Stimulated activated CD8-positive, alpha-beta memory T cell treated with anti-CD3 and anti-CD28 coated beads, Interleukin-15, amount 100 ng/mL, for 1 hour (primary cell): ENCODE measurements at places on chromosomes 4 and X.

DNA sequence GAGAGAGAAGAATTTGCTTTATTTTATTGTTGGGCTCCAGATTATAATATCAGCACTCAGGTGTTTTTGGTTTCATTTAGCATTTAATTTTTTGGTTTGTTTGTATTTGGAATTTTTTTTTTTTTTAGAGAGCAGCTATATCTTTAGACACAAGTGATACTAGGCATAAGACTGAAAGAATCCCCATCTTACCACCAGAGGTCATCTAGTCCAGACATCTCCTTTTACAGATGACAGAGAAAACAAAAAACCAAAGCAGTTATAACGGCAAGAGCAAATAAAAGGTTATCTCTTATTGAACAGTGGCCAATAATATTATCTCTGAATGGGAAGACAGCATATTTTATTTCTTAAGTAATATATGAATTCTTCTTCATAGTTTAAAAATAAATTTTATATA lies 22.8 kb downstream of the USP38 start:
- DNase-seq: no peak

GRCh38 chrX:69138512-69138911 lies 26.7 kb downstream of the PJA1 start:
- DNase-seq: no peak

DNA sequence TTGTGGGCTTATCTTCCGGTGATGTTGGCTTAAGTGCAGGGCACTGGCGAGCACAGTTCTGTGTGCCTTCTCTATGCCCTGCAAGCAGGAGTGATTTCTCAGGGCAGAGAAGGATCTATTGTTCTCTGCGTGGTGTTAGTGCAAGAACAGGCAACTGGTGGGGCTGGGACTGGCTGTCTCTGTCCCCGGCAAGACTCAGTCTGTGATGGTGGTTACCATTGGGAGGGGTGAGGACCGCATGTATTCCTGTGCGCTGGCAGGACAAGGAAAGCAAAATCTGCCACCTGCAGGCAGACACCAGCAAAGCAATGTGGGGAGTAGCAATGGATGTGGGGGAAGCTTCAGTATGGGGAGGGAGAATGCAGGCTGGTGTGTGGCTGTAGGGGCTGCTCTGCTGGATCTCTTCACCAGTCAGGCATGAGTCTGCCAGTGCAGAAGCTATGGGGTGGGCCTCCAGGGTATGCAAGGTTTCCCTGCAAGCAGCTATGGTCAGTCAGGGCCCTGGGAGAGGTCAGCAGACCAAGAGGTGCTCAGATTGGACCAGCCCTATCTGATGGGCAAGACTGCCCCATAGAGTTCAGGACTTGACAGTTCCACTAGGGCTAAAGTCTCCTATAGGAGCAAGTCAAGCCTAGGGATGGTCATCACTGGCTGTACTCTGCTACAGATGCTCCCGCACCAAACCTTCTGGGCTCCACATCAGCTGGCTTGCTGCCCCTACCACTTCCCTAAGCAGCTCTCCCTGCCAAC lies 16.8 kb downstream of the PF4 start:
- no peak for DNase-seq

DNA sequence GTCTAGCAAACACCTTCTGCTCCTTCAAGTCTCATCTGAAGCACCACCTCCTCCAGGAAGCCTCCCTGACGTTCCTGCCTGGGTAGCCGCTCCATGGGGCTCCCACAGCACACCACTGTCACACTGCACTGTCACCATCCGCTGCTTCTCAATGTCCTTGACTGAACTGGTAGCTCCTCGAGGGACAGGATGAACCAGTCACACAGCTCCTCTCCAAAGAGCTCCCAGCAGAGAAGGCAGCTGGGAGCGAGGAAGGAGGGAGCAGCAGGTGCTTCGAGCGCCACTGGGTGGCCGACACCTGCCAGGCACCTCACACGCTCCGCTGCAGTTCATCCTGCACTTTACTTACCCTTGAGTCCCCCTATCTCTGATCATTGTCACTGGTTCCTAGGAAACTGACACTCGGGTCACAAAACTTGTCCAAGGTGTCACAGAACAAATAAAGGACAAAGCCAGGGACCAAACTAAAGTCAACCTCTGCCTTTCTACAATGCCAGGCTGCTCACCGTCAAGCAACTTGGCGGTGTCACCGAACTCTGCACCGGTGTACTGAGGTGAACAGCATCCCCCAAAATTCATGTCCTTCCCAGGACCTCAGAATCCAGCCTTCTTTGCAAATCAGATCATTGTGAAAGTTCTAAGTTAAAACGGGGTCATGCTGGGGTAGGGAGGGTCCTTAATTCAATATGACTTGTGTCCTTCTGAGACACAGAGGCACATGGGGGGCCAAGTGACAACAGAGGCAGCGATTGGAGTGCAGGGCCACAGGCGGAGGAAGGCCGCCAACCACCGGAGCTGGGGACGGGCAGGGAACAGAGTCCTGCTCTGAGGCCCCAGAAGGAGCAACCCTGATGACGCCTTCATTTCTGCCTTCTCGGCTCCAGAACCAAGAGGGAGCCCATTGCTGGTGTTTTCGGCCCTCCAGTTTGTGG lies 5.5 kb upstream of the S100P start:
- DNase-seq: no peak

GRCh38 chr4:123037804-123038203 lies 115.4 kb upstream of the NUDT6 start:
- DNase-seq: no peak

GRCh38 chrX:136754651-136755050 lies 26.1 kb downstream of the ARHGEF6 start:
- DNase-seq: no peak

GRCh38 chr4:77201857-77202256 lies 44.9 kb downstream of the CCNG2 start:
- DNase-seq: no peak

GRCh38 chr4:82287720-82288119 lies 86.1 kb downstream of the HNRNPD start:
- DNase-seq: no peak

- no peak for DNase-seq
These were observed 63.3 kb downstream of the MEPE start for GRCh38 chr4:87895964-87896621.

- DNase-seq: no peak
These were observed 120.2 kb downstream of the BMPR1B start for GRCh38 chr4:94877973-94878372.

DNA sequence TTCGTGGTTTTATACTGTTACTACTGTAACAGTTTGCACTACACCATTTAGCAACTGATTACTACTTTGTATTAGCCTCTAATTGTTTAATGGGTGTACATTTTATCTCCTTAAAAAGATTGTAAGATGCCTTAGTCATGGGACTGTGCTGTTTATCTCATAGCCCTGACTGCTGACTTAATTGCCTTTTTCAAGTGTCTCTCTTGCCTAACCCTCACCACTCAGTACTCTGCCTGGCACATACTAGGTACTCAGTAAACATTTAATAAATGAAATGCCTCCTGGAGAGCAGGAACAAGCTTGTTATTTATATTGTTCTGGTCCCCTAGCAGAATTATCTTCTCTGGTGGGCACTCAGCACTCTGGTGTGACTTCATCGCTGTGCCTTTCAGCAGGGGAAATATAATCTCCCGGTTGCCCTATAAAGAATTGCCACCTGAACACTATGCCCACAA lies 1.7 kb upstream of the STIM2 start:
- DNase-seq: no peak

DNA sequence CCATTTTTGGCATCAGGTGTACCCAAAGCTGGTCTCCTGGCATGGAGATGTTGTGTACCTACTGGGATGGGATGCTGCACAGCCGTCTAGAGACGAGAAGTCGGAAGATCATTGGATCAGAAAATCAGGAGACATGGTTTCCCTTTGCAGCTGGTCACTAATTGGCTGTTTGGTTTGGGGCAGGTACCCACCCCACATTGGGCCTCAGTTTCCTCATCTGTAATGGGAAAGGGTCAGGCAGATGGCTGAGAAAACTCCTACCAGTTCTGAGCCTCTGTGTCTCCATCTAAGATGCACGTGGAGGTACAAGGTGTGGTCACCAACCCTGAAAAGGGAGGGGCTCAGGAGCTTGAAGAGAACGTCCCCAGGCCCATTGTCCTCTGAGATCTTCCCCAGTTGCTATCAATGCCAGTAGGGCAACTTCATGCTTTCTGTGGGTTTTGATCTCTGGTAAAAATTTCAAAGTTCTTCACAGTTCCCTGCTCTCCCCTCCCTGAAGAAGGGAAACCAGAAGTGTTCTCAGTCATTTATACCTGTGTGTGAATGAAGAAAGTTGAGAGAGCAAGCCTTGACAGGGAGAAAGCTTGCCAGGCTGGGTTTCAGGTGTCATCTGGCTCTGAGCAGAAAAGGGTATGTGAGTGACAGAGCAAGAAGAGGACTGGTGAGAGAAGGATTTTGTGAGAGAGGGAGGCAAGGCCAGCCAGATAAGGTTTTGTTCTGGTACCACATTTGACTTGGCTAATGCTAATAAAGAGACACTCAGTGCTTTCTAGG lies 15.1 kb downstream of the TSC22D3 start:
- DNase-seq: no peak

DNA sequence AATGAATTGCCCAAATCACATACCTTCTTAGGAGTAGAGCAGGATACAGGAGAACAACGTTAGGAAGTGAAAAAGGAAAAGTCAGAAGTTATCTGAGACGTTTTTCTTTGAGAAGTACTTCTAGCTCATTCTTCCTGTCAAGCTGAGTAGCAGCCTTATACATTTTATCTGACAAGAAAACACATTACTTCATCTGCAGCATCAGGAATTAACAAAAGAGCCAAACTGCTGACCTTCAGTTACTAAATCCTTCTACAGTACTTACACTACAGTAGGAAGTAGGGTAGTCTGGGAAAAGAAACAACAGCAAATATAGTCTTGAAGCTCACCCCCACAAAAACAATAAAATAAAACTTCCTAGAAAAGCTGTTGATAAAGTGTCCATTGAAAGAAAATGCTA lies 57.0 kb downstream of the ATP11C start:
- no peak for DNase-seq

DNA sequence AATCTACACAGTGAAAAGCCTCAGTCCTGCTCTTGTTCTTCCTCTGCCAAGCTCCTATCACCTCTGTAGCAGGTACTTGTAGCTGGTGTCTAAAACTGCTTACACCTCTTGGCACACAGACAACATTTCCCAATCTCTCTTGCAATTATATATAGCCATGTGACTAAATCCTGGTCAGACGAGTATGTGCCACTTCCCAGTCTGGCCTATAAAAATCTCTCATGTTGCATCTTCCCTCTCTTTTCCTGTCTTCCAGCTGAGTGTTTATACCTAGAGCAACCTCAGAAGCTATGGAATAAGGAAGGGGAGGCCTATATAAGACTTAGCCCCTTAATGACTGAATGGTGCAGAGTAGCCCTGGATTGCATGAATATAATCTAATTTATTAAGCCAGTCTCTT lies 105.8 kb downstream of the RNF150 start:
- no peak for DNase-seq

DNA sequence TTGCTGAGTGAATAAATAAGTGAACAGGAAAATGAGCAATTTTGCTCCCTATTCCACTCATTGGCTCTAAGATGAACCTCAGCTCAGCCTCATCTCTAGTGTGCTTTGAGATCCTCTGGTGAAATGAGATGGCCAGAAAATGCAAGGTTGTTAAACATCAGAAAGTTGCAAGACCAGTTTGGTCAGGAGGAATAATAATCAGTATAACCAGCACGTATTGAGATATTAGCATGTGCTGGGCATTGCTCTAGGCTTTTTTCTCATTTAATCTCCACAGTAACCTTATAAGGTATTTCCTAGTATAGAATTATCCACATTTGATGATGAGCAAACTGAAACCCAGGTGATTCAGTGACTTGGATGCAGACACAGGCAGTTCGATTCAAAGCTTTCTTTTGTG lies 110.5 kb upstream of the PAK3 start:
- no peak for DNase-seq

DNA sequence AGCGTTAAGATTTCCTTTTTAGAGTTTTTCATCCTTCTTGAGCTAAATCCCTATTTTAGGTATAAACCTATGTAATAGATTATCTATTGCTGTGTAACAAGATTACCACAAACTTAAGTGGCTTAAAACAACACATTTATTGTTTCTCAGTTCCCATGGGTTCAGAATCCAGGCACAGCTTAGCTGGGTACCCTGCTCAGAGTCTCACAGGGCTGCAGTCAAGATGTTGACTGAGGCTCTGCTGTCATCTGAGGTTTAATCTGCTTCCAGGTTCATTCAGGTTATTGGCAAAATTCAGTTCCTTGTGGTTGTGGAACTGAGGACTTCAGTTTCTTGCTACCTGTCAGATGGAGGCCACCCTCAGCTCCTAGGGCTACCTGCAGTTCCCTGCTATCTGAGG lies 60.9 kb downstream of the GK start:
- no peak for DNase-seq

- DNase-seq: no peak
These were observed 283.5 kb upstream of the GIMD1 start for GRCh38 chr4:106652095-106652494.

DNA sequence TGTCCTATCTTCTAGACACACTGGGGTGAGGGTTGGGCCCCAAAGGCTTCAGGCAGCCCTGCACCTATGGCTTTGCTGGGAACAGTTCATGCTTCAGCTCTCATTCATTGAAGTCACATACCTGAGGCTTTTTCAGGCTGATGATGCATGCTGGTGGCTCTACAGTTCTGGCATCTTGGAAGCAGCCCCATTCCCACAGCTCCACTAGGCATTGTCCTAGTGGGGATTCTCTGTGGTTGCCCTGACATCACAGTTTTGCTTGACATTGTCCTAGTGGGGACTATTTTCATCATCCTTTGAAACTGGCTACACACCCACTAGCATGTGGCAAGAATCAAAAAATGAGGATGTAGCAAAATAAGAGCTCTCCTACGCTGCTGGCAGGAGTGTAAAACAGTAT lies 37.7 kb upstream of the C4orf17 start:
- no peak for DNase-seq

DNA sequence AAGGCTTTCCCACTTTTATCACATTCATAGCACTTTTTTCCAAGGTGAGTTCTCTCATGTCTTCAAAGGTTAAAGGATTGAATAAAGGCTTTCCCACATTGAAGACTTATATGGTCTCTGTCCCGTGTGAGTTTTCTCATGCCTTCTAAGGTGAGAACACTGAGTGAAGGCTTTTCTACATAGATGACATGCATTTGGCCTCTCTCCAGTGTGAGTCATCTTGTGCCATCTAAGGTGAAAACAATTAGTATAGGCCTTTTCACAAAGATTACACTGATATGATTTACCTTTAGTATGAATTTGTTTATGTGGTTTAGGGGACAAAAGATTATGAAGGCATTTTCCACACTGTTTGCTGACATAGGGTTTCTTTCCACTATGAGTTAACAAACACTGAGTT lies 21.2 kb downstream of the USP17L30 start:
- DNase-seq: no peak

GRCh38 chr4:39526765-39527295 lies 409 bp downstream of the UGDH start:
- no peak for DNase-seq

DNA sequence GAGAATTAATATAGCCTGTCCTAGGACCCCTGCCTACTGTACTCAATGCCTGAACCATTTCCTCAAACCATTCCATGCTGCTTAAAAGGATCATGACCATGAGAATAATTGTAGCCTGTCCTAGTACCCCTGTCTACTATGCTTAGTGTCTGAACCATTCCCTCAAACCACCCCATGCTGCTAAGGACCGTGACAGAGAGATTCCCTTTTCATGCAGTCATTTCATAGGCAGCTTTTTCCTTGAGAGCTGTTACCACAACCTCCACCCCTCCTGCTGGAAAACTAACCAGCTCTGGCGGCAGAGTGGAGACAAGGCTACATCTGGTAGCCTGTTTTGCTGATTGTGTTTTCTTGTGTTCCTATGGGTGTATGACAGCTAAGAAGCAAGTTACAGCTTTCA lies 174.9 kb upstream of the SMARCAD1 start:
- no peak for DNase-seq
